Right lung (tissue), 10 donors: ENCODE measurements at places on chromosomes 3 and 15. TPM values are rescaled to one million over a fixed set of nuclear protein-coding genes. Genes with fewer than 3 reads are reported as not detected.

DNA sequence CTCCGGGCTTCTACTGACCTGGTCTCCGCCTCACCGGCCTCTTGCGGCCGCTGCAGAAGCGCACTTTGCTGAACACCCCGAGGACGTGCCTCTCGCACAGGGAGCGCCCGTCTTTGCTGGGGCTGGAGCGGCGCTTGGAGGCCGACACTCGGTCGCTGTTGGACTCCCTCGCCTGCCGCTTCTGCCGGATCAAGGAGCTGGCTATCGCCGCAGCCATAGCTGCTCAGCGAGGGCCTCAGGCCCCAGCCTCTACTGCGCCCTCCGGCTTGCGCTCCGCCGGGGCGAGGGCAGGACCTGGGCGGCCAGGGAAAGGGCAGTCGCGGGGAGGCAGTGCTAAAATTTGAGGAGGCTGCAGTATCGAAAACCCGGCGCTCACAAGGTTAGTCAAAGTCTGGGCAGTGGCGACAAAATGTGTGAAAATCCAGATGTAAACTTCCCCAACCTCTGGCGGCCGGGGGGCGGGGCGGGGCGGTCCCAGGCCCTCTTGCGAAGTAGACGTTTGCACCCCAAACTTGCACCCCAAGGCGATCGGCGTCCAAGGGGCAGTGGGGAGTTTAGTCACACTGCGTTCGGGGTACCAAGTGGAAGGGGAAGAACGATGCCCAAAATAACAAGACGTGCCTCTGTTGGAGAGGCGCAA lies 319.2 kb downstream of the FGF12 start:
- no peak for DNase-seq

DNA sequence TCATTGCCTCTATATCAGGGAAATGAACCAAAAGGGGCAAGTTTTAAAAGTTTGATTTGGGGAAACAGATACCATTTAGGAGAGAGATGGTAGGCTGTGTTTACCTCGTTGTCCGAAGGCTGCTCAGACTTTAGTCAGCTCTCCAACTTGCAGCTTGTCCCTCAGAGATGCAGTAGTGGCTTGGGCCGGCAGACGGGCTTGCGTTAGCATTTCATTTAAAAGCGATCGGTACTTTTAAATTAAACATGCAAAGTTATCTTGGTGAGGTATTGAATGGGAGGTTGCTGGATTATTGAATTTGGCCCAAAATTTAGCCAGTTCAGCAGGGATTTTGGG lies 26.2 kb downstream of the EEFSEC start:
- no peak for DNase-seq

DNA sequence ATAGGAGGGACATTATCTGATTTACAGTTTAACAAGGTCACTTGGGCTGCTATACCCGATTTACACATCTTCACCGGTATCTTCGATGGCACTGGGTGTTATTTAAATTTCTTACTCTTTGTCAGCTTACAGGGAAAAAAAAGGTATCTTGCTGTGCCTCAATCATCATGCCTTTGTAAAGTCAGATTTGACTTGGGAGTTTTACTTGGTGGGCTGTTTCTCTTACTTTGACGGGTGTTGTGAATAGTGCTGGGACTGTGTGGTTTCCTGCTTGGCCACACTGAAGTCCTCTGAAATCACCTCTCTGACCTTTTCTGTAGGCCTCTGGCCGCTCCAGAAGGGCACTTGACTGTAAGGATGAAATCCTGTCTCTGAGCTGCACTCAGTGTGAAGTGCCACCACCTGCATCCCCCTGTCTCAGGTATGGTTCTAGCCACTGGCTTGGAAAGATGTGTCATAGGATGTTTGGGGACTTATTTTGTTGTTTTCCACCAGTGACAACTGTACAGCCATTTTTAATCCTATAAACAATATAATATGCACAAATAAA lies 3.1 kb upstream of the SLC24A1 start:
- no peak for DNase-seq

- DNase-seq: no peak
These were observed 5.4 kb upstream of the TBC1D5 start for GRCh38 chr3:17747890-17748247.

DNA sequence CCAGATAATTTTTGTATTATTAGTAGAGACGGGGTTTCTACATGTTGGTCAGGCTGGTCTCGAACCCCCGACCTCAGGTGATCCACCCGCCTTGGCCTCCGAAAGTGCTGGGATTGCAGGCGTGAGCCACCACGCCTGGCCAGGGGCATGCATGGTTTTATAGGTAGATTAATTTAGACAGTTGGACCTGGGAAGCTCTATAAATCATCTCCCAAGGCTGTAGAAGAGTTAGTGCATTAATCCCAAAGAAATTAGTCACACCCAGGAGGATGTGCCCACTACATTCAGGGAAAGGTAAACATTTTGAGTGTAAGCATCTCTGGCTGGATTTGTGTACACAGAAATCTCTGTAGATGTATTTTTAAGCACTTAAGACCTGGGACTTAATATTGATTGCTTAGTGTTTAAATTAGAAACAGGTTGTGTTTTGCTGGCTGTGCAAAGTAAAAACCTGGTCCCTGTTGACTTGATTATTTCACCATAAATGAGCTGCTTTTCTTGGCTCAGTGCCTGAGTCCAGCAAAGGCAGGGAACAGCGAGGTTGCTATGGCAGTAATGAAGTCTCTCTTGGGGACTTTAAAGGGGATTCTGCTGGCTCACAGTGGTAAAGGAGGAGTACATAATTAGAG lies 19.2 kb downstream of the EXOSC7 start:
- DNase-seq: peak; percentile 70

- no peak for DNase-seq
These were observed 8.4 kb upstream of the CMTM6 start for GRCh38 chr3:32511005-32511404.

DNA sequence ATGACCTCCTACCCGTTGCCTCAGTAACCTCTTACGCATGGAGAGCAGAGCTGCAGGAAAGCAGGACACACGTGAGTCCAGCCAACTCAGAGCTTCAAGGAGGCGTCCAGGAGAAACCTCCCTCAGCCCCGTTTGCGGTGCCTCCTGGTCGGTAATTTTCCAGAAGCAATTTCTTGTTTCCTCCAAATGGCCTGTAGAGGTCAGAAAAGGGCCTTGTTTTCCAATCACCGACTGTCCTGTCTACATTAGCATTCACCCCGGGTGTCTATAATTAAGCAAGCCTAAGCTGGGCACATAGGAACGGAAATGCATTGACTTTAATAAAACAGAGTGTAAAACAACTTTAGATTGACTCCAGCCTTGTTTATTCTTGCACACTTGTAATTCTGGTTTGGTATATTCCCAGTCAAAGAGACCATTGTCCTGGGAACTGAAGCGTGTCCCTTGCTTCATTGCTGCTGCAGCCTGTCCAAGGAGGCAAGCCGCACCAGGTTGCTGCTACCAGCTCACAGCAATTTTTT lies 836.2 kb downstream of the AGBL1 start:
- peak; percentile 15 for DNase-seq

GRCh38 chr3:188178293-188178936 lies 24.5 kb downstream of the LPP start:
- no peak for DNase-seq

GRCh38 chr3:188720215-188720614 lies 451.6 kb upstream of the TPRG1 start:
- DNase-seq: no peak

DNA sequence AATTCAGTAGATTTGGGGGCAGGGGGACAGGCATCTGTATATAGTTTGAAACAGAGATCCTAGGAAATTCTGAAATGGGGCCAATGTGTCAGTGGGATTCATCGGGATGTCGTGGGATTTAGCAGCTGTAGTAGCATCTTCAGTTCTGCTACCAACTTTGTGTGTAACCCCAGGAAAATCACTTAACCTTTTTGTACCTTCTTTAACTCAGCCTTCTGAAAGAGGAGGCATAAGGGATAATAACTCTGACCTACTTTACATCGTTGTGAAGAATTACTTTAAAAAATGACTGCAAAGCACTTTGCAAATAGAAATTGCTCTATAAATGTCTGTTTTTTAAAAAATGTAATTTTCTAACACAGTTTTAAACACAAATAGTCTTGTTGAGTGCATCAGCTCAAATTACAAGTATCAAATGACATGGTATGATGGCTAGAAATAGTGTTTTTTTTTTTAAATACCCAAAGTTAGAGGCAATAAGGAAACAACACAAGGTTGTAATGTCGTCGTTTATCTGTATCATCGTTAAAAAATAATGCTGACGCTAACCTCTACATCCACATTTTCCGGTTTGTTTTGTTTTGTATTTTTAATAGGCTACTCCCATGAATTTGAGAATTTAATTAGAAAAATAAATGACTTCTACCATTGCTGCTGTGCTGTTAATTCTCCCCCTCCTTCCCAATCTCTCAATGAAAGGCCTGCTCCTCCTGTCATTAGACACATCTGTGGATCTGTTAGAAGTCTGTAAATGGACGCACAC lies 338.5 kb downstream of the PTPRG start:
- DNase-seq: no peak

- DNase-seq: no peak
These were observed 85.2 kb upstream of the PPIB start for GRCh38 chr15:64247906-64248541.

- DNase-seq: no peak
These were observed 53.6 kb downstream of the SETMAR start for GRCh38 chr3:4356546-4357410.

The PP2D1 gene
- polyA plus RNA-seq: 0.68 TPM

The CNTN6 gene
- polyA plus RNA-seq: 7.0 TPM

The CGNL1 gene
- 39.8 TPM for polyA plus RNA-seq
